ENCODE measurements at places on chromosomes 1 and 21. TPM values are rescaled to one million over a fixed set of nuclear protein-coding genes. Genes with fewer than 3 reads are reported as not detected.

DNA sequence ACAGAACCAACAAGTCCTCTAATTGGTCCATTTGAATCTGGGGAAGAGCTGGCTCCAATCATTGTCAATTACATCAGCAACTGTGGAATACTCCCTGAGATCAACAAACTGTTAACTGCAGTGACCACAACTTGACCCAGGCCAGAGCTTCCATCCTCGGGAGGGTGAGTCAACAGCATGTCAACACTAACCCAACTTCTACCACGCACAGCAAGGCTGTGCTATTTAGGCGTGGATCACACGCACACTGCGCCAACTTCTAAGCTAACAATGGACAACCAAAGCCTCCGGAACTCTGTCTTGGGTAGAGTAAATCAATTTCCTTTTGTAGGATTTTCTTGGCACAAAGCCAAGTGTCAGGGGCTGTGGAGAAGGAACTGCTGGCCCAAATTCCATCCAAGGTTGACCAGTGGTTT, 30.4 kb downstream of the APP start:
- peaks cover 3% of the 10 kb centered on the region for H3K4me1 ChIP-seq
- no peak for DNase-seq
- no peak overlapping the region for H3K27ac ChIP-seq
- no peaks in the 10 kb centered on the region for H3K27me3 ChIP-seq
- H3K4me3 ChIP-seq = no peak overlapping the region

GRCh38 chr1:81410351-81410750, 390.4 kb upstream of the ADGRL2 start:
- H3K27ac ChIP-seq = no peak overlapping the region
- H3K36me3 ChIP-seq = no peaks in the 10 kb centered on the region
- no peaks in the 10 kb centered on the region for H3K27me3 ChIP-seq
- no peaks in the 10 kb centered on the region for H3K4me1 ChIP-seq
- H3K4me3 ChIP-seq = no peak overlapping the region

DNA sequence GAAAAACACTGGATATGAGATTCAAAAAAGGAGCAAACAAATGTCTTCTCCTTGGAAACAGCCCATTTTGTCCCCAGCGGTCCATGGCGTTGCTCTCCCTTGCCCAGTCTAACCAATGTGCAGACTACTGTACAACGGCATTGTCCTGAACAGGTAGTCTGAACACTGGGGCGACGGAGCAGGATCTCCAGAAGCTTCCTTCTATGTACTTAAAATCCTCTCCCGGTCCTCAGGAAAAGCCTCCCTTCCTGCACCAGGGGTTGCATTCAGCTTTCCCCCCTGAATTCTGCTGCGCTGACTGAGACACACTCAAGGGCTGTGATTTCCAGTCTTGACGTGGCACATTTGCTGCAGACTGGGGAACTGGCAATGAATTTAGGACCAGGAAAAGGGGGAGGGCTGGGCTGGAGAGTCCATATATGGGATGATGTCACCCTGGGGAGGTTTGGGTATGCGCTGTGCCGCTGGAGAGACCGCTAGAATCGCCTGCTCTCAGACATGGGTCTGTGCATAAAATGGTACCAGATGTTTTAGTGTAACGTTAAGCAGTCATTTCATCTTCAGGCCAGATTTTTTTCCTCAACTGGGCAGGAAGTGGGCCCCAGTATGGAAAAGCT, 275.9 kb upstream of the C1orf105 start:
- no peak for DNase-seq
- H3K4me3 ChIP-seq = no peak overlapping the region
- no peaks in the 10 kb centered on the region for H3K36me3 ChIP-seq
- H3K4me1 ChIP-seq = peaks cover 12% of the 10 kb centered on the region
- H3K27me3 ChIP-seq = no peaks in the 10 kb centered on the region
- peak overlapping the region; percentile 40 for H3K27ac ChIP-seq

Gene BCL2L15
- total RNA-seq = not detected

DNA sequence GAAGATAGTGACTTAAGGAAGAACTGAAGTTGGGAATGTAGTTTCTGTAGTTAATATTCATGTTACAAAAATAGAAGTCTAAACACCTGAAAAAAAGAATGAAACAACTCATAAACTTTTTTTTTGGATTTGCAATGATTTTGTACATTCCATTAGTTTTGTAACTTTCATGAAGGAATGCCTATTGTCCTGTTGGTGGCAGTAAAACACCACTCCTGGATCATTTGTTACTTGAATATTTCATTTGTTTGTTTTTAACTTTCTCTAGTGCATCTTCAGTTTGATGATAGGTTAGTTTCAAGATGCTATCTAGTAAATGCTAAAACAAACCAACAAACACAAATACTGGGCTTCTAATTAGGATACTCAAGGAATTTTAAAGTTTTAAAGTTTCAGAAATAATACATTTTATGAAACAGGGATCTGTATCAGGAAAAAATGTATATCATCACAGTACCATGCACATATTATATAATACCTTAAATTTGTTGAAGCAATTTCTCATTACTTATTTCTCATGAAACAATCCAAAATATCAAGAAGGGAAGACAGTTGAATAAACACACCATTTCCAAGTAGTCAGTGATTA, 229.7 kb upstream of the CACYBP start:
- DNase-seq = no peak
- H3K4me3 ChIP-seq = no peak overlapping the region
- H3K27me3 ChIP-seq = no peaks in the 10 kb centered on the region
- no peaks in the 10 kb centered on the region for H3K4me1 ChIP-seq

GRCh38 chr1:8089535-8090228, 63.6 kb upstream of the ERRFI1 start:
- H3K4me3 ChIP-seq = no peak overlapping the region
- no peaks in the 10 kb centered on the region for H3K27me3 ChIP-seq
- no peak overlapping the region for H3K27ac ChIP-seq
- no peaks in the 10 kb centered on the region for H3K36me3 ChIP-seq

Gene ARL8A
- total RNA-seq = 67.9 TPM

- DNase-seq = no peak
- H3K4me3 ChIP-seq = no peak overlapping the region
- no peak overlapping the region for H3K27ac ChIP-seq
Measured at GRCh38 chr1:2936559-2937515, 84.4 kb upstream of the ACTRT2 start.

DNA sequence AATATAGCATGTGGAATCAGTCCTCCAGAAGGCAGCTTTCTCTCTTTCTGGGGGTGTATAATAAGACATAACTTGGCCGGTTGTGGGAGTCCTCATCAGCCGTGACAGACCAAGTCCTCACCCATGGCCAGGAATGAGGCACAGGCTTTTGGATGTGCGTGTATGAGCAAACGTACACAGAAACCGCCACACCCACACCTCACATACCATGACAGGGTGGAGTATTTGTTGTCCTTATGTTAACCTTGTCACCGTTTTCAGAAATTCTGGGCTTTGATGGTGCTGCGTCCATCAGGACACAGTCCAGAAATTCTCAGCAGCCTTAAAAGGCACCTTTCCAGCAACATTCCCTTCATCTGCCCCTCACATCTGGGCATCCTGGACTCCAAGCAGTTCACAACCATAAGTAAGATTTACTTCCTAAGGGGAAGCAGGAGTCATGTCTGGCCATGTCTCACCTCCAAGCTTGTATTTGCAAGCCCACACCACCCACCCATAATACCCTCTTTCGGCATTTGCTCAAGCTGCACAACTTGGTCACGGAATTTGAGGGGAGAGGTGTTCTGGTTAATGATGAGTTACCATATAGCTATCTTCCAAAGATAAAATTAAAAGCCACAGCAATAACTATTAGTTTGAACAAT, 12.4 kb downstream of the C1orf116 start:
- no peak overlapping the region for H3K4me3 ChIP-seq
- H3K27ac ChIP-seq = no peak overlapping the region
- peaks cover 2% of the 10 kb centered on the region for H3K4me1 ChIP-seq

Gene BEND5
- total RNA-seq = 5.9 TPM

GRCh38 chr21:36704281-36704957, 5.5 kb downstream of the SIM2 start:
- H3K36me3 ChIP-seq = no peaks in the 10 kb centered on the region
- H3K4me3 ChIP-seq = no peak overlapping the region
- peaks cover 14% of the 10 kb centered on the region for H3K4me1 ChIP-seq
- H3K27ac ChIP-seq = no peak overlapping the region
- DNase-seq = no peak

GRCh38 chr1:29655145-29655544, 418.8 kb downstream of the PTPRU start:
- no peak overlapping the region for H3K4me3 ChIP-seq
- DNase-seq = peak; percentile 17
- no peaks in the 10 kb centered on the region for H3K27me3 ChIP-seq
- H3K36me3 ChIP-seq = no peaks in the 10 kb centered on the region
- H3K4me1 ChIP-seq = no peaks in the 10 kb centered on the region

GRCh38 chr1:221415651-221416050, 326.2 kb downstream of the DUSP10 start:
- H3K27ac ChIP-seq = no peak overlapping the region
- H3K4me1 ChIP-seq = no peaks in the 10 kb centered on the region

- no peaks in the 10 kb centered on the region for H3K4me1 ChIP-seq
- no peaks in the 10 kb centered on the region for H3K36me3 ChIP-seq
- no peaks in the 10 kb centered on the region for H3K27me3 ChIP-seq
- no peak overlapping the region for H3K4me3 ChIP-seq
- no peak overlapping the region for H3K27ac ChIP-seq
Measured at GRCh38 chr1:229913489-229913888, 153.5 kb upstream of the GALNT2 start.

GRCh38 chr1:113949007-113949406, 19.9 kb downstream of the HIPK1 start:
- H3K27ac ChIP-seq = no peak overlapping the region
- no peaks in the 10 kb centered on the region for H3K27me3 ChIP-seq
- H3K4me1 ChIP-seq = peaks cover 16% of the 10 kb centered on the region
- H3K36me3 ChIP-seq = peaks cover 6% of the 10 kb centered on the region
- H3K4me3 ChIP-seq = no peak overlapping the region
- DNase-seq = no peak

GRCh38 chr1:45002650-45003645, 8.2 kb downstream of the HECTD3 start:
- H3K27me3 ChIP-seq = no peaks in the 10 kb centered on the region
- no peak overlapping the region for H3K4me3 ChIP-seq
- no peak for DNase-seq
- no peak overlapping the region for H3K27ac ChIP-seq

DNA sequence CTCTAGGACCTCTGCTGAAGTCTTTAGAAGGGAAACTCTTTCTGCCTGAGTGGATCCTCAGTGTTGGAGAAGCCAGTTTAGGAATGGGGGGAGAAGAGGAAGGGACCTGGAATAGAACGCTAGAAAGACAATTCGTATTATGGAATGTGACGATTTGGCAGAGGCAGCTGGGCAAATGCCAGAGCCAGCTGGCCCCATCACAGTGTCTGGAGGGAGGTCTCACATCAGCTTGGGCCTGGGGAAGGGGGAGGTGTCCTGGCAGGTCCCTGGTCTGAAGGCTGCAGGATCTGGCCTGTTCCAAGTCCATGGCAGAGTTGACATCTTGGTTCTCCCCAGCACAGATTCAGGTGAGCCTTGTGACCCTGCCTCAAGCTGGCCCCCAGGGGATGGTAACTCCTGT, 11.3 kb downstream of the TMCC2 start:
- no peaks in the 10 kb centered on the region for H3K4me1 ChIP-seq
- no peaks in the 10 kb centered on the region for H3K36me3 ChIP-seq
- H3K27me3 ChIP-seq = no peaks in the 10 kb centered on the region
- no peak overlapping the region for H3K4me3 ChIP-seq
- no peak overlapping the region for H3K27ac ChIP-seq

Gene AMY1B
- not detected for total RNA-seq

DNA sequence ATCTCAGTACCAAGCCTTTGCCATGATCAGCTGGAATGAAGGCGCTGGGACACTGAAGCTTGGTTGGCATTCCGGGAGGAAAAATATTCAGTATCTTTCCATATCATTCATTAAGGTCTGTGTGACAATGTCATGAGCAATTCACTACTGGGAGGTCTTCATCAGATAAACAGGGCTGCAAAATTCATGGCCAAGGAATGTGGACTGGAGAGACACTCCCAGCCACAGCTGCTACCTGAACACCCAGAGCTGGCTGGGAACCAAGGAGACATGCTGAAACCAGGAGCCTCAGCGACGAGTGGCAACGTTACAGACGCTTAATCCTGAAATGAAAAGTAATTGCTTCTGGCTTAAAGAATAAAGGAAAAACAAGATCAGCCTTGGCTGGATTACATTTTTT, 30.6 kb upstream of the DDAH1 start:
- H3K36me3 ChIP-seq = no peaks in the 10 kb centered on the region
- no peaks in the 10 kb centered on the region for H3K4me1 ChIP-seq
- no peak overlapping the region for H3K27ac ChIP-seq
- H3K27me3 ChIP-seq = no peaks in the 10 kb centered on the region

- H3K4me1 ChIP-seq = no peaks in the 10 kb centered on the region
- no peak overlapping the region for H3K4me3 ChIP-seq
- DNase-seq = no peak
- H3K27me3 ChIP-seq = no peaks in the 10 kb centered on the region
- H3K27ac ChIP-seq = no peak overlapping the region
Measured at GRCh38 chr1:98827041-98827440, 165.5 kb downstream of the SNX7 start.

Gene E2F2
- 2.6 TPM for total RNA-seq

Gene LAMC2
- total RNA-seq = 2.8 TPM

DNA sequence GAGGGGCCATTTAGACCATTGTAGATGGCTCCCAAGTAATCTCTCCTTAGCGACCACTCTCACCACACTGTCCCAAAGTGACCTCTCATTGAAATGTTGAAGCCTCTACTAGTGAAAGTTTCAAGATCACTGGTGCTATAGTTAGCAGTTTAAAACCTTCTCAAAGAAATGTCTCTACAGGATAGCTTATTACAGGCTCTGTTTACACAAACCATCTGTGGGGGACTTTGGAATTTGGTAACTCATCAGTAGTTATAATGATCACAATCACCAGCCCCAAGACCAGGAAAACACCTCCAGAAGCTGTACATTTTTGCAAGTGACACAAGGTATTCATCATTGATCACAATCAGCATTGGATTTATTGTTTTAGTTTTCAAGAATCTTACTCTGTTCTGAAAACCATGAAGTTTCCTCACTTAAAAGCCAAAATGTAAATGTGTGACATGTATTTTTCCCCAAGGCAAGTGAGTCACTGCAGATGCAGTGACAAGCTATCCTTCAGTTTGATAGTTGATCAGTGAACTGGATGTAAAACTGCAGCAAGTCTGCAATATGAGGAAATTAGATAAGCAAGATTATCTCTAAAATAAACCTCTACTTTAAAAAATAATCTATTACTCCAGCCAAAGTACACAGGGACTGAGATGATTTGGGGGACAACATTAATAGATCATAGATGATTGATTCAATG, 41.9 kb downstream of the C21orf91 start:
- no peaks in the 10 kb centered on the region for H3K4me1 ChIP-seq
- H3K36me3 ChIP-seq = peaks cover 4% of the 10 kb centered on the region
- H3K4me3 ChIP-seq = no peak overlapping the region
- H3K27me3 ChIP-seq = no peaks in the 10 kb centered on the region

Data from endodermal cell (in vitro differentiated cells).